ENCODE measurements at places on chromosomes 3 and 15. TPM values are rescaled to one million over a fixed set of nuclear protein-coding genes. Genes with fewer than 3 reads are reported as not detected.

Gene GPR160
- 11.0 TPM for total RNA-seq

Gene PLSCR5
- total RNA-seq: not detected

Gene TF
- total RNA-seq: not detected

Gene PP2D1
- not detected for total RNA-seq

Gene ONECUT1
- not detected for total RNA-seq

Gene PARP3
- total RNA-seq: 15.4 TPM

Gene PLA2G4F
- 0.72 TPM for total RNA-seq

Gene ALPK3
- 24.7 TPM for total RNA-seq

Gene STAC
- total RNA-seq: 21.7 TPM

Gene FGF12
- 1.6 TPM for total RNA-seq

Gene GOLGA8S
- not detected for total RNA-seq

Gene FOXB1
- not detected for total RNA-seq

Gene UBA7
- 2.4 TPM for total RNA-seq

Gene ZBBX
- not detected for total RNA-seq

Gene CYP1A1
- 0.14 TPM for total RNA-seq

All from epithelial cell of proximal tubule (primary cell).